CD4-positive, alpha-beta memory T cell (primary cell): ENCODE measurements at places on chromosomes 7 and 10. TPM values are rescaled to one million over a fixed set of nuclear protein-coding genes. Genes with fewer than 3 reads are reported as not detected.

DNA sequence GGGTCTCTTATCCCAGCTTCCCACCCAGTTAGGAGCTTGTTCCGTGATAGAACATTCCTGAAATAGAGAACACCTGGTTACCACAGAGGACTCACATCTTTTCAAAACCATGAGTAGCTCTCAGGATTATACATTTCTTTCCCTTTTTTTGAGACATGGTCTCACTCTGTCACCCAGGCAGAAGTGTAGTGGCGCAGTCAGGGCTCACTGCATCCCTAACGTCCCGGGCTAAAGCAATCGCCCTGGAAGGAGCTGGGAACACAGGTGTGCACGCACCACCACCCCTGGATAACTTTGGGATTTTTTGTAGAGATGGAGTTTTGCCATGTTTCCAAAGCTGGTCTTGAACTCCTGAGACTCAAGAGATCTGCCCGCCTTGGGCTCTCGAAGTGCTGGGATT is 144.0 kb downstream of the RNF216 start:
- DNase-seq = no peak

DNA sequence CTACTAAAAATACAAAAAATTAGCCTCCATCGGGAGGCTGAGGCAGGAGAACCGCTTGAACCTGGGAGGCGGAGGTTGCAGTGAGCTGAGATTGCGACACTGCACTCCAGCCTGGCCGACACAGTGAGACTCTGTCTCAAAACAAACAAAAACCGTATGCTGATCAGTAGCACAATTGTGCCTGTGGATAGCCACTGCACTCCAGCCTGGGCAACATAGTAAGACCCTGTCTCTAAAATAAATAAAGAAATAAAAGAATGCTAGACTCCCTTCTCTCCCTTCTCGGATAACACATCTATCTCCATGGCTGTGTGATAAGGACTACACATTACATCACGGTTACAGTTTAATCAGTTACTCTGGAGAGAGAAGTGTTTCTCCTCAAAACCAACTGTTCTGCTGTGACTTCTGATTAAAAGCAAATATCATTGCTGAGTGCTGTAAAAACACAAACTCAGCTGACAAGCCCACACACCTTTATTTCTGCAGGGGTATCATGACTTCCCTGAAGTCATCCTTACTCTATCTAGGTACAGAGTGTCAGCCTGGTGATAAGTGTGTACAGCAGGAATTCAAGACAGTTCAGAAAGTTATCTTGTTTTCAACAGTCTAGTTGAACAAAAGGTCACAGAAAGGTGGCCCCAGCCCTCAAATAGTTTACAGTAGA is 5.3 kb upstream of the ARHGAP19 start:
- DNase-seq = no peak

DNA sequence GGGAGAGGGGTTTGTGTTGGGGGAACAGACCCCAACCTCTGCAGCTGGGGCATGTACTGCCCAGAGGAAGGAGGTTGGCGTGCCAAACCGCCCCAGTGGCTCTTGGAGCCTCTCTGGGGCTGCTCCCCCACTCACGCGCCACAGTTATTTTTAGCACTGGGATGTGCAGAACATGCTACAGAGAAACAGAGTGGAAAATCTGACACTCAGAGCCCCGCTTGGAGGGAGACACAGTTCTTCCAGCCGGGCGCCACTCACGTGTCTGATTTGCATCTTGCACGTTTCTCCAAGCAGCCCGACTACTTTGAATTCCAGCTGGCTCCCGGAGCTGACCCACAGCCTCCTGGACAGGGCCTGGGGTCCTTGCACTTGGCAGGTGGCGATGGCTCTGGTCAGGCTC is 182.0 kb downstream of the RPS24 start:
- DNase-seq = no peak

GRCh38 chr10:65802391-65802790 is 1123.4 kb upstream of the LRRTM3 start:
- DNase-seq = no peak

DNA sequence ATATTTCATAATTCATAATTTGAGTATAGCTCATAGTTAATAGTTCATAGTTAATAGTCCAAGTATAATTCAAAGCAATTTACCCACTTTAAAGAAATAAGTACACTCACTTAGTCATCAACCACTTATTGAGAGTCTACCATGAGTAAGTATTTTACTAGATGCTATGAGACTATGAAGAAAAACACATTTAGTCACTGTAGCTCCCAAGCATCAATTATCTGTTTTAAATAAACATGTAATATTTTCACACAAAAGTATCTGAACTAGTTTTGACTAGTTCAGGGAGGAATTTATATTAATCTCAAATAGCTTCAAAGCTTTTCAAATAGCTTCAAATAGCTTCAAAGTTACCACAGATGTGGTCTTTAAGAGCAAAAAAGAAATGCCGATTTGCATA is 119.2 kb downstream of the ANK3 start:
- DNase-seq = no peak

Gene ACSL5
- total RNA-seq = 51.8 TPM

Gene SLC13A1
- not detected for total RNA-seq

Gene GIMAP4
- total RNA-seq = 448 TPM
